Suppressor macrophage treated with lipopolysaccharide for 4 hours (primary cell): ENCODE measurements at places on chromosomes 7 and 10.
A peak's percentile ranks its signal among the peaks of the same experiment; 100 is the strongest.

DNA sequence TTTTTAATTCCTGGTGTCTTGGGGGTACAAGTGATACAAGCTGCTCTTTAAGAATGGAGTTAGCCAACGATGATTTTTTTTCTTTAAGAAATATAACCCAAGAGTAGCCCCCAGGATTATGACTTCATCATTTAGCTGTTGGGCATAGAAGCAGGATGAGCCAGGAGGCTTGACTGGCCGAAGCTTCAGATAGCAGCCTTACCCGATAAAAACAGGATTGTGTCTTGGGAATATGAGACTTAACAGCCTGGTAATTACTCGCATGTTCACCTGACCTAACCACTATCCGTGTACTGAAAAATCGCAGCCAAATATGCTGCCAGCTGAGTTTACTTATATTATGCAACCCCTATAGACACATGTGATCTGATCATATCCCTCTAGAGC is 346.0 kb upstream of the BMPER start:
- no peak for DNase-seq

- no peak for DNase-seq
Measured at GRCh38 chr10:116093031-116093430, 180.0 kb downstream of the GFRA1 start.

- no peak for DNase-seq
Measured at GRCh38 chr10:121306159-121306673, 292.0 kb downstream of the FGFR2 start.

DNA sequence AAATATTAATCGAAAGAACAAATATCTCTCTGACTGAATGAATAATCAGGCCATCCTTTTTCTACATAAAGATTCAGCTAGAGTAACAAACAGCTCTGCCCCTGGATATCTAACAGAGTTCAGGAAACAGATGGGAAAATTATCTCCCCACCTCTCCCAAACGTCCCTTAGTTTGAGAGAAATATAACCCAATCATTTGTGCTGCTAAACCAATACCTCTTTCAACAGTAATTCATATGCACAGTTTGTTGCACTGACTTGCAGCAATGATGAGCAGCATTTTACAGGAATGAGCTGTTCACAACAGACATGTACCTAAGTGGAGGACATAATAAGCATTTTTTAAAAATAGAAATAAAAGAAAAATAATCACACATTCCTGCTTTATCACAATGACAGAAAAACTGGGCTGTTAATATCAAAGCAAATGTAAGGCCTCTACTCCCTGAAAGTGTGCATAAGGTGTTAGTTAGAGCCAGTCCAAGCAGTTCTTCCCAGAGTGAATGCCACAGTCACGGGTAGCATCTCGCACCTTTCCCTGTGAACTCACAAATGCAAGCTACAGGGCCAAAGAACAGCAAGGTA is 2.3 kb downstream of the CREB3L2 start:
- no peak for DNase-seq

DNA sequence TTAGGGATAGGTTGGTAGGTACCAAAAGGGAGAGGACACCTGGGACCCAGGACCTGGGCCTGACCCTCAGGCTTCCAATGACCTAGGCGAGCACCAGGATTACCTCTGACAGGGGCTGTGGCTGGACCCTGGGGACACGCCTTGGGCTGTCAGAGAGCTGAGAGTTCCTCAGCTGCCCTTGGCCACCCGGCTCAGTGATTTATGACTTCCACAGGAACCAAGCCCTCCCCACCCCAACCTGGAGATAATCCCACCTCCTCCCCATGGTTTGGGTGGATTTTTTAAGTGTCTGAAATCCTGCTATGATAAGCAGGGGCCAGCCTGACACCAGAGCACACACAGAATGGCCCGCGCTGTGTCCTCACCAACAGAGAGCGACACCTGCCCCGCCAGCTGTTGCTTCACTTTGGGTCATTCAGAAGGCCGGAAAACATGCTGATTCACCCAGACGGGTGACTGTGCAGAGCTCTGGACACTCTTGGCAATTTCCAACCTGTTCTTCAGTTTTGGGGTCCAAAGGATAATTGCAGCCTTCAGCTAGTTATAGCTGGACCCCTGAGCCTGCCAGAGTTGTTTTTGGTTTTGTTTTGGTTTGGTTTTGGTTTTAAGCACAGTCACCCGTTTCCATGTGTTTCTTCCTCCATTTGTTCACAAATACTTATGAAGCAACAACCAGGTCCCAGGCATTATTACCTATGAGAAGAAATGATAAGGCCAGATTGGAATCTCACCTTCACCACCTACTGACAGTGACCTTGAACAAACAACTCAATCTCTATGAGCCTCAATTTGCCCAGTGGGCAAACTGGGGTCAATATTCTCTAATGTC is 78.2 kb downstream of the RAB11FIP2 start:
- DNase-seq: no peak

DNA sequence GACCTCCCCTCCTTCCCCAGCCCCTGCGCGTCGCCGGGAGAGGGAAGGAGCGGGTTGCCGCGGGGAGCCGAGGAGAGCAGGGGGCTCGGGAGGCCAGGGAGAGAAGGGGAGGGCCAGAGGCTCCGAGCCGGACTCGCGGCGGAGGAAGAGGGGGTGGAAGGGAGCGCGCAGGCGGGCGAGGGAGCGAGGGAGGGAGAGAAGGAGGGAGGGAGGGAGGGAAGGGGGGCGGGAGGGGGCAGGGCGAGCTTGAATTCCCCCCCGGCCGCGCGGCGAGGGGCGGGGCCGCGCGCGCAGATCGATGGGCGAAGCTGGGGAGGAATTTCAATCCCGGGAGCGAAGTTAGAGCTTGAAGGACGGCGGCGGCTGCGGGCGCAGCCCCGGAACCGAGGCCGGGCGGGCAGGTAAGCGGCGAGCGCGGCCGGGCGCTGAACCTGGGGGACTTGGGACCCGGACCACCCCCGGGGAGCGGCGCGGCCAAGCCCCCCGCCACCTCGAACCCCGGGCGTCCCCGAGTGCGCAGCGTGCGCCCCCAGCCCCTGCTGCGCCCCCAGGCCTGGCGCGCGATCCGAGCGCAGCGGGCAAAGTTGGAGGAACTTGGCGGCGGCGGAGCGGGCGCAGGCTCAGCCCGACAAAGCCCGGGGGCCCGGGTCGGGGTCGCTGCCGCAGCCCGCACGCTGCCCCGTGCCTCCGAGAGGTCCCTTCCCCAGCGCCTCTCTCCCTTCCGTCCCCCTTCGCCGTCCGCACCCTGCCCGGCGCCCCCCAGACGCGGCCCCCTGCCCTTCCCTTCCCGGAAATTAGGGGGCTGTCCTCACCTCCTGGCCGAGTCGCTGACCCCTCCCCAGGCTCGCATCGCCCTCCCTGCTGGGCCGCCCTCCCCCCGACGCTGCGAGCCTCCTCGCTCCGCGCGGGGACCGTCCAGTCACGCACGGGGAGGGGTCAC is at the start of gene ELFN1:
ELFN1 (plus strand) TSS at position 324 of the 940 bp plus-strand sequence. CDS start 74,320 bp downstream, outside the sequence.
- DNase-seq: no peak

- DNase-seq: no peak
Measured at GRCh38 chr7:142181211-142181610, 69.7 kb downstream of the MGAM2 start.

GRCh38 chr10:58641095-58641531 is 128.4 kb downstream of the BICC1 start:
- peak; percentile 72 for DNase-seq

DNA sequence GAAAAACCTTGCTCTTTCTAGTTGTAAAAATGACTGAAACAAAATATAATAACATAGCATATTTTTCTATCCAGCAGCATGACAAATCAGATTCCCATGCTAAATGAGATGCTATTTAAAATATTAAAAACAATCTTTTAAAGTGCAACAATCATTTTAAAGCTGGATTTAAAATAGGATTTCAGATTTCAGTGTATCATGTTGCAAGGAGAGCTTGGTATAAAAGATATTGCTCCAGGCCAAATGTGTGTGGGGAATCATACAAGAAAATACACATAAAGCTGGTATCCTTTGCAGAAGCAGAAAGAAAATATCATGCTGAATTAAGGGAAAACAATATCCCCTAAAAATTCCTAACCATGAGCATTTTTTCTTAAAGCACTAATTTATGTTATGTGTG is 42.2 kb downstream of the SLC13A1 start:
- DNase-seq: no peak

DNA sequence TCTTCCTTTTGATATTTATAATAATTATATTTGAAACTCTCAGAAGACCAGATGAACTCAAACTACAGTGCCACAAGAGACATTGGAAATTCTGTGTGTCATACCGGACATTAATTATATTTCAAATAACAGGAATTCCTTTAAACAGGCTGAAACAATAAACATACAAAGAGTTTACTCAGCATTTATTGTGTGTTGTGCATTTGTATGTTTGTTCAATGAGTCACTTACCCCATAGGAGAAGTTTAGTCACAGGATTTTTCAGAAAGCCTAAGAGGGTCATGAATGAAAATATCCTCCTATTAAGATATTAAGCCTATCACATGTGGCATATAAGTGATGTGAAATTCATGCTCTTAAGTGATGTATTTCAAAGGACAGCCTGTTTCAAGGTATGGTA is 566.8 kb downstream of the CNTNAP2 start:
- DNase-seq: no peak

GRCh38 chr10:103241262-103242011 is 4.2 kb upstream of the RPEL1 start:
- peak; percentile 96 for DNase-seq

GRCh38 chr10:3976718-3977117 is 191.7 kb upstream of the KLF6 start:
- peak; percentile 16 for DNase-seq

DNA sequence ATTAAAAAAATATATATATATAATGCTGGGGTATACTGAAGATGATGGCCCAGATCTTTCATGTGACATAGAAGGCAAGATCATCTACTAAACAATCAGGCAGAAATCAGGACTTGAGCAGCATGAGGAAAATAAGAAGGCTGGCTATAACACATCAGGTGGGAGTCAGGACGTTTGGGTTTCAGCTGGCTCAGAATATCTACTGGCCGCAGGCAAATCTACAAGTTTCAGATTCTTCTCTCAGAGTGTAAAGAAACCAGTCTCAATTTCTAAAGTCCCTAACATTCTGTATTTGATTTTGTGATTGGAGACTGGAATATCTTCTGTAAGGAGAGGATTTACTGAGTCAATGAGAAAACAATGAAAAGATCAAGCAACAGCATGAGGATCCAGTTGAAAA is 37.7 kb upstream of the FAM3C start:
- DNase-seq: no peak

- no peak for DNase-seq
Measured at GRCh38 chr10:98456686-98457482, 10.1 kb upstream of the HPS1 start.

DNA sequence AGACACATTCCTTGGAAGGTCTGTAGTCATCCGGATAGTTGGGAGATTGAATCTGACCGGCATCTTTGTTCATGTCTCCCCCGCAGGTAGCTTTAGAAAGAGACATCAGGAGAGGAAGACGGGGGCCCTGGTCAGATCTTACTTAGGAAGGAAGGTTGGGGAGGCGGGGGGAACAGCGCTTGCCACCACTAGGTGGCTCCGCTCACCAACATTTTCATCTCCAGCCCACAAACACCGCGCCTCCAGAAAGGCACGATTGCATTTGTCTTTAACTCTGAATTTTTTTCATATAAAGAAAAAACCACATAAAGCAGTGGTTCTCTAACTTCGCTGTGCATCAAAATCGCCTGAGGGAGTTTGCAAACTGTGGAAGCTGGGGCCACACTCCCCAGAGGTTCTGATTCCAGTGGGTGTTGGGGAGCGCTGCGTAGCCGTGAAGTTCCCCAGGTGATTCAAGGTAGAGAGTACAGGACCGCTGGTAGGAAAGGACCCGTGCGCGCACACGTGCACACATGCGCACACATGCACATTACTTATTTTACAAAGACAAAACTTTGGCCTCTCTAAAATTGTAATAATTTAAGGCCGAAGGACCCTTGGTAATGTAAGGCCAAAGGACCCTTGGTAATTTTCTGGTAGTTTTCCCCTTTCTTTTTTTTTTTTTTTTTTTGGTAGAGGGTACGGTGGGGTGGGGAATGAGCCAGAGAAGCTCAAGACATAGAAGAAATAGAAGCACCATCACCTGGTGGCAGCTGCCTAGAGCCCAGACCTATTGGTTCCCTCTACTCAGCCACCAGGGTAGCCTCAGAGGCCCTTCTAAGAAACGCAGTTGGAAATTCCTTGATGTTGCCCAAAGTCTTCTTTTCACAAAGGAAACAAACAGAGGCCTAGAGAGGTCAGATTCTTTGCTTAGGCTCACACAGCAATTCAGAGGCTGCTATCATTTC is 37.4 kb upstream of the OPALIN start:
- DNase-seq: peak; percentile 79

DNA sequence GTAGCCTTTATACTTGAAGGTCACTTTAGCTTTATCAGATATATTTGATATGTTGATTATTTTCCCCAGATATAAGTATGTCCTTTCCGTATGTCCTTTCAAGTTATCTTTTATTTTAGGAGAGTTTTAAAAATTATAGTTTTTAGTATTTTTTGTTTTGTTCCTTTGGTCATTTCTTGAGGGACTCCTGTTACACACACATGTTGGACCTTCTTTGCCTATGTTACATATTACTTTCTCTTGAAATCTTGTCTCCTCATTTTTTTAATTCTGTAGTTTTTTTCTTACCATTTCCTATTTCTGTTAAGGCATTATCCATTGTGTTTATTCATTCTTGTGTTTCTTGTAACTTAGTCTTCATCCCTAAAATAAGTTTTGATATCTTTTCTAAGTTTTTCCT is 23.9 kb downstream of the GLCCI1 start:
- DNase-seq: no peak

DNA sequence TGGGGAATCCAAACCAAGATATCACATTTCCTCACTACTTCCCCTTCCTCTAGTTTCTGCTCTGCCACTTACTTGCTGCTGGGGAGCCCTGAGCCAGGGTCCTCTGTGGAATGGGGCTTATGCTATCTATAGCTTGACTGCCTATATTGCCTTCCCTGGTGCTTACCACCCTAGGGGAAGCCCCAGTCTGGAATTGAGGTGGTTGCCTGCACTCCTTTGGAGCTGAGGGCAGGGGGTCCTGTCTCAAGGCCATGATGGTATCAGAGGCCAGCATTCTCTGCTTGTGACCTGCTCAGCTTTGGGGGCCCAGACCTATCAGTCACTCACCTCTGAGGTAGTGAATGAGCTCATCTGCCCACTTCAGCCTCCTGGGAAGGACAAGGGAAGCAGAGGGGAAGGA is 29.3 kb upstream of the INMT start:
- DNase-seq: no peak

GRCh38 chr10:68720793-68721672 is at the start of gene CCAR1:
TSS of gene CCAR1 (plus strand) at chr10:68721239. CDS start at chr10:68722505, 1,266 bp downstream.
- DNase-seq: peak; percentile 99

- DNase-seq: no peak
Measured at GRCh38 chr7:112020800-112021199, 185.4 kb downstream of the DOCK4 start.
